Activated T-helper 9 cell treated with anti-CD3 and anti-CD28 coated beads, Interleukin-2, amount 50 U/mL, for 16 hours (primary cell): ENCODE measurements at places on chromosomes 13 and 19.

DNA sequence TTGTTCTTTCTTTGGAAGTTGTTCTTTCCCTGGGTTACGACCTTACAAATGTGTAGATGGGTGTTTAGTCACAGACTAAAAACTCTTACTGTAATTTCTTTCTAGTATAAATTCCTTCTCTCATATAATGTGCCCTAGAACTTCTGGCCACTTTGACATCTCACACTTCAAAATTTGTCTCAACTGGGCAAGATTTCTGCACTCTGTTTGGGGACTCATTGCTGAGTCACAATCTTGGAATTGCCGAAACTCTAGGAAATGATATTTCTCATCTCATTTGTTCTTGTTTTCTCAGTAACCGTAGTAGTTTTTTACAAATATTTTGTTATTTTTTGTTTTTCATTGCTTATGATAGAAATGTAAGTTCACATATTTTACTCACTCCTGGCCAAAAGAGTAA is 2523.2 kb upstream of the PCDH20 start:
- DNase-seq, result no peak

- DNase-seq, result no peak
These were observed 6.0 kb upstream of the FFAR1 start for GRCh38 chr19:35341565-35342225.

DNA sequence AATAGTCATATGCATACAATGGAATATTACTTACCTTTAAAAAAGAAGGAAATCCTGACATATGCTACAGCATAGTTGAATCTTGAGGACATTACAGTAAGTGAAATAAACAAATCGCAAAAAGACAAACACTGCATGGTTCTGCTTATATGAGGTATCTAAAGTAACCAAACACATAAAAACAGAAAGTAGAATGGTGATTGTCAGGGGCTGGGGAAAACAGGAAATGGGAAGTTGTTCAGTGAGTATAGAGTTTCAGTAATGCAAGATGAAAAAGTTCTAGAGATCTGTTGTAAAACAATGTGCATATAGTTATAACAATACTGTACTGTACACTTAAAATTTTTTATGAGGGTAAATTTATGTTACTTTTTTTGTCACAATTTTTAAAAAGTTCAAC is 219.4 kb downstream of the KLF5 start:
- DNase-seq, result no peak

GRCh38 chr13:25990801-25991200 is 61.0 kb downstream of the SHISA2 start:
- no peak for DNase-seq

DNA sequence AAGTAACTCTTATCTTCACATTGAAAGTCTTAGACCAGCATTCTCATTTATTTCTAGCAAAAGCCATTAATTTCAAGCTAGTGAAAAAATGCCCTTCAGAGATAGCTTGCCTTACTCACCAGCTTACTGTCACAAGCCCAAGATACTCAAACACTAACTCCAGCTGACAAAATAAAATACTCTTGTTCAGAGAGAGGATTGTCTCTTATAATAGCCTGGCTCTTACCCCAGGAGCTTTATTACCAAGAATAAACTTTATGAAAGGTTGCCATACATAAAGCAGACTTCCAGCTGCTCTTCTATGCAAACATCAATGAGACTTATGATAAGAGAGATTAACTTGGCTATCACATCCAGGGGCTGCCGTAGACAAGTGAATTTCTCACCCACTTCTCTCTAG is 53.6 kb downstream of the XPO4 start:
- no peak for DNase-seq

DNA sequence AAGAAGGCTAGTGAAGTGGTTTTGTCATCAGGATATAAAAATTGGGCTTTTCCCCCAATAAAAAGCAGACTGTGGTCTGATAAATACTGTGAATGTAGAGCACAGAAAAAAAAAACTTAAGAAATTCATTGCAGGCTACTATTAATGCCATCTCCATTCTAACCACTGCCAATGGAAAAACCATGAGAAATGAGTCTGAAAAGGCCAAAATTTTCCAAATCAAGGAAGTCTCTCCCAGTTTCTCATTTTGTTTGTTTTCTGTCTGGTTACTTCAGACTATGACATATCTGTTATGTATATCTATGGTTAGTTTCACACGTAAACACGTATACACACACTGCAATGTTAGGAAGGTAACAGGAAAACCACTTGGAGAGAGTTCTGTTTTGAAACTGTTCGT is 193.6 kb upstream of the TSC22D1 start:
- no peak for DNase-seq

DNA sequence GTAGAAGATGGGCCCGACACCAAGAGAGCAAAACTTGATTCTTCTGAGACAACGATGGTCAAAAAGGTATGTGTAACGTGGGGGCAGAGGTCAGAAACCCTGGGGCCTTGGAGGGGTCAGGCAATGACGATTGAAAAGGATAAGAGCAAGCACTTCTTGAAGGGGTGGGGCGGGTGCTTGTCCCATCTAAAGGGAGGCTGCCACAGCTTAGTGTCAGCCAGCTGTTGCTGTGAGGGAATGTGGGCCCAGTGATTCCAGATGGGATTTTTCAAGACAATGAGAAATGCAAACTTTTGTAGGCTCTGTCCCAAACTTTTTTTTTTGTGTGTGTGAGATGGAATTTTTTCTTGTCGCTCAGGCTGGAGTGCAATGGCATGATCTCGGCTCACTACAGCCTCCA is 24.5 kb downstream of the SAE1 start:
- DNase-seq, result no peak

GRCh38 chr13:23557733-23558132 is 12.5 kb upstream of the TNFRSF19 start:
- no peak for DNase-seq

- no peak for DNase-seq
These were observed 7.3 kb upstream of the SIGLEC5 start for GRCh38 chr19:51637362-51637978.

- no peak for DNase-seq
These were observed 892.9 kb downstream of the OLFM4 start for GRCh38 chr13:53921473-53921872.

DNA sequence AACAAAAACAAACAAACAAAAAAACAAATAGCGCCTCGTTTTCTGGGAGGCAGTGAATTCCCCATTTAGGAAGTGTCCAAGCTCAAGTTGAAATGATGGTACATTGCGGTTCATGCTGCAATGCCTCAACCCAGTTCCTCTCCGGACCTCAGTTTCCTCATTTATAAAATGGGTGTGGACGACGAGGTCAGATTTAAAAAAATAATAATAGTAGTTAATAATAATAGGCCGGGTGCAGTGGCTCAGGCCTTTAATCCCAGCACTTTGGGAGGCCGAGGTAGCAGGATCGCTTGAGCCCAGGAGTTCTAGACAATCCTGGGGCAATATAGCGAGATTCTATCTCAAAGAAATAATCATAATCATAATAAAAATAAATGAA is 15.5 kb upstream of the ERCC1 start:
- no peak for DNase-seq

GRCh38 chr13:34720618-34721017 is 221.5 kb upstream of the NBEA start:
- DNase-seq, result no peak

- DNase-seq, result no peak
These were observed 85.8 kb upstream of the UBL3 start for GRCh38 chr13:29936051-29936813.

DNA sequence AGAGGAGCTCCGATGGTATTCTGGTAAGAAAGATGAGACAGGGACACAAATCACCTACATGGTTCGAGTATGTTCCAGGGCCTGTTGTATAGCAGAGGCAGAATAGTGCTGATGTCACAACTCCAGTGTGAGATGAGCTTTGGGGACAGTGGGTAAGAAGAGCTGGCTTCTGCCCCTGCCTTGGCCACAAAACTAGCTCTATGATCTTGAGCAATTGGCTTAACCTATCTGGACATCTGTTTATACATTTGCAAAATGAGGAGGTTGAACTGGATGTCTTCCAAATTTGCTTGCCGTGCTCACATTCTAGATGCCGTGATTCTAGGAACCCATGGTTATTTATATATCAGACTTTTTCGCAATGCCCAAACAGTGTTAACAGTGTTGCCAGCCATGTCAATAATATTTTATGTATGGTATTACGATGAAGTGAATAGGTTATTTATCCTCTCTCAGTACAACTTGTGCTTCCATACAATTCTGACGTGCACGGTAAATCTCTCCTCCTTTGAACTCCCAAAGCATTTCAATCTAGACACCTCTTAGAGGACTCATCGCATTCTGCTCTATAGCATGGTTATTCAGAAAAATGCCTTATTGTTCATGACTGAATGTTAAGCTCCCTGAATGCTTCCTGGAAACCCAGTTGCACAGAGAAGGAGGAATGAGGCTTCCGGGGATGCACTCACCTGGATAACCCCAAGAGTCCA is 316.0 kb downstream of the FOXO1 start:
- DNase-seq, result no peak

DNA sequence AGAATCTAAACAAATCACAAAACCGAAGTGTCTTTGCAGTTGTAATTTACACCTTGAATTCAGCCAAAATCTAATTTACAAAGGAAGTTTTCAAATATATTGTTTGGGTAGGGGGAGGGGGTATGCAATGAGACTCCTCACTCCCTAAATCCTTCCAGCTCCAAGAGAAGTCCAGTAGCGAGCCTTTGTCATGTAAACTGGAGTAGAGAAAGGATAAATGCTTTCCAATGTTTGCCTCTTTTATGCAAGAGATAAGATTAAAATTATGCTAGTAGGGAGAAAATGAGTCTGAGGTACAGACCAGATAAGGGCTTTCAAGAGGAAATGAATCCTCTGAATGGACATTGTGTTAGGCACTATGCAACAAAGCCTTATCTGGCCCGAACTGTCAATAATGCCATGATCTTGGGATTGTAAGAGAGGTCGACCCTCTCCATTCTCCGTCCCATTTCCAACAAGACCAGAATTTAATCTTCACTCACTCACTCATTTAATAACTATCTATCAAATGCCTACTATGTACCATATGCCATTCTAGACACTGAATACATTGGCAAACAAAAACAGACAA is 199.2 kb downstream of the LACC1 start:
- no peak for DNase-seq

- DNase-seq, result no peak
These were observed 9.4 kb downstream of the SAMD4B start for GRCh38 chr19:39351537-39352064.

- DNase-seq, result no peak
These were observed 94.3 kb downstream of the ERCC5 start for GRCh38 chr13:102940143-102940542.

DNA sequence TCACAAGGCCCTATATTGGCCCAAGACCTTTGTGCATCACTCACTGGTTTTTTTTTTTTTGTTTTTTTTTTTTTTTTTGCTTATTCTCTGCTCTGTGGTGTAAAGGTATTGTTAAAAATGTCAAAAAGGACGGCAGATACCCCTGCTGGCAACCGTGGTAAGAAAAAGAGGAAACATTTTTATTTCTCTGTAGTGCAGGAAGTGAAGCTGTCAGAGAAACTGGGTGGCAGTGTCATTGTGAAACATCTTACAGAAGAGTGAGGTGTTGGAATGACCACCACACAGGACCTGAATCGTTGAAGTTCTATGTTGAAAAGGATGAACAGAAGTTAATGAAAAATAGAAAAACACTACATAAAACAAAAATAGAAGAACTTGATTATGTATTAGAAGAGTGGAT is 346.4 kb downstream of the FGF9 start:
- DNase-seq, result no peak

GRCh38 chr19:23482829-23483228 is 87.6 kb upstream of the ZNF91 start:
- no peak for DNase-seq

- no peak for DNase-seq
These were observed 2.1 kb upstream of the ZSCAN5A start for GRCh38 chr19:56316728-56317127.

DNA sequence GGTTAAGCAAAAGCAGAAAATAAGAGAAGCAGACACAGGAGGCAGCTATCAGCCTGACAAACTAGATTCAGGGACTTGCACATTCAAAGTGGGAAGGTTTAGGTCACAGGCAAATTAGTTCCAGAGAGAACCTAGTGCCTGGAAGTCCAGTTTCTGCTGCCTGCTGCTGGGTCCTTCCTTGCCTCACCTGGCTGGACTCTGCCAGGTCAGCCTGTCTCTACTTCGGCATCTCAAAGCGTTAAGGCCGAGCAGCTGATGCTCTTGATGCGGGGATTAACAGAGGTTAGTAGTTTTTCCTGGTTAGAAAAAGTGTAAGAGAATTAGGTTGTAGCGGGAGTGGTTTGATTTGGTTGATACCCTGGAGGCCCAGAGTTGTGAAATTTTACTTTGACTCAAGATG is 52.0 kb downstream of the KLF5 start:
- no peak for DNase-seq

DNA sequence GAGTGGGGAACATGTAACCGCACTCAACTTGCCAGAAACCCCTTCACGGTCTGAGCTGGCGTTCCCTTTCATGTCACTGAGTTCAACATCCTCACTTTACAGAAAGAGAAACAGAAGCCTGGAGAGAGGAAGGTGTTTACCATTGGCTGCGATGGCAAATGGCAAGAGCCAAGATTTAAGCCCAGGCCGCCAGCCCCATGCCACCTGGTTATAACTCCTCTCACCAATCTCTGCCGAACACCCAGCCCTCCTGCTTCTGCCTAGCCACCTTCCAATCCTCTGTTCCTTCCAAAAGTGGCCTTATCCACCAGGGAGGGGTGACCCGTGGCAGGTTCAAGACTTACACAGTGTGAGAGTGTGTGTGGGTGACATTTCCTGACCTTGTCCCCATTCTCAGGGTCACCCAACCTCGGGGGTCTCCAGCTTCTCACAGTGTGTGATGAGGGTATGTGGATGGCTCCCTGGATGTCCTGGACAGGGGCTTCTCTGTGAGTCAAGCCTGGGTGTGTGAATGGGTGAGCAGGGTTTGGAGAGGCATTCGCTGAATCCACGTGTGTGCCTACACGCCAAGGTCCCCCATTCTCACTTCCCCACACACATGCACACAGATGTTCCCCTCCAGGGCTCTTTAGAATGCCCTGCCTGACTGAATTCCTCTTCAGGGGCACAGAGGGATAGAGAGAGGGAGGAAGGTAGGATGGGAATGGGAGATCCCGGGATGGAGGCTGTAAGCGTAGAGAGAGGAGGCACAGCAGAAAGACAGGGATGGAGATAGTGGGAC is 1.2 kb downstream of the CADM4 start:
- DNase-seq, result no peak

- DNase-seq, result no peak
These were observed 111.7 kb upstream of the IRS2 start for GRCh38 chr13:109897988-109898624.

DNA sequence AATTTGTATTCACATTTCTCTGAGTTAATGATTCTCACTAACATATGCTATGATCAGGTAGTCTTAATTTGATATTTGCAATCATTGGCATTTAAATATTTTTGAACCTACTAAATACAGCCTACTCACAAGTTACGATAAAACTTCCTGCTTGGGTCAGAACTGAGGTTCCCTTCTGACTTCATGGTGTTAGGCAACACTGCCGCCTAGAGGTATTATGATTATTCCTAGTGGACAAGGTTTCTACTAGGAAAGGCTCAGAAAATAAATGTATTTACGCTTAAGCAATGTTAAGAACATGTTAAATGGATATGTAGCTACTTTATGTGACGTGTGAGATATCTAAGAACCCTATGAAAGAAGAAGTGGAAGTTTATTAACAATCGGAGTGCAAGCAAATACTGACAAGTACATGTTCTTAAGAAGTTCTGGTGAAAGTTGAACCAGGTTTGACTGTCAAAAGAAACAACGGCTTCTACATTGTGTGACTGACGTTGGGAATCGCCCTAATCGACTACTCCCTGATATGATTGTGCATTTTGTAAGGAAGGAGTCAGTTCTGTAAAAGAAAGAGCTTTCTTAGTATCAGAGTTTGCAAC is 1395.8 kb downstream of the SLITRK5 start:
- DNase-seq, result no peak

- DNase-seq, result no peak
These were observed 200.9 kb upstream of the TMTC4 start for GRCh38 chr13:100875392-100876043.

- DNase-seq, result no peak
These were observed 1.2 kb downstream of the LPAR2 start for GRCh38 chr19:19626516-19627472.
